Mesangial cell (primary cell): ENCODE measurements at places on chromosomes 7 and 10. TPM values are rescaled to one million over a fixed set of nuclear protein-coding genes. Genes with fewer than 3 reads are reported as not detected.

SSC4D gene
- 3.1 and 21.9 TPM in 2 replicates for total RNA-seq

CYP2C19 gene
- total RNA-seq, result not detected in 2 replicates

PTPRN2 gene
- 0.33 and 2.4 TPM in 2 replicates for total RNA-seq

CCL24 gene
- total RNA-seq, result not detected in 2 replicates

ANKRD7 gene
- total RNA-seq, result 1.6 and 2.3 TPM in 2 replicates

DNAAF5 gene
- total RNA-seq, result 45.1 and 80.3 TPM in 2 replicates

CYP2W1 gene
- total RNA-seq, result 0.63 TPM in 1 of 2 replicates, not detected in the other

FAM241B gene
- total RNA-seq, result 3.9 and 6.1 TPM in 2 replicates

AKR1D1 gene
- not detected in 2 replicates for total RNA-seq

MAGI2 gene
- 0.81 and 4.6 TPM in 2 replicates for total RNA-seq

IFIT2 gene
- 0.49 and 2.2 TPM in 2 replicates for total RNA-seq

SBDS gene
- 49.4 and 58.5 TPM in 2 replicates for total RNA-seq

SKIDA1 gene
- total RNA-seq, result 2.1 and 3.3 TPM in 2 replicates

ZNF853 gene
- total RNA-seq, result 6.8 and 31.1 TPM in 2 replicates

MBL2 gene
- total RNA-seq, result not detected in 2 replicates

AKR1C4 gene
- total RNA-seq, result not detected in 2 replicates

TMEM213 gene
- not detected in 2 replicates for total RNA-seq

PRKG1 gene
- 0.49 and 2.4 TPM in 2 replicates for total RNA-seq

FGF8 gene
- total RNA-seq, result not detected in 2 replicates

AQP1 gene
- total RNA-seq, result 0.49 and 10.3 TPM in 2 replicates

LRIT1 gene
- total RNA-seq, result not detected in 2 replicates

BLVRA gene
- 28.9 and 40.1 TPM in 2 replicates for total RNA-seq

CUBN gene
- 0.16 and 0.25 TPM in 2 replicates for total RNA-seq

GRID2IP gene
- total RNA-seq, result under 0.01 and 0.25 TPM in 2 replicates

OR6B1 gene
- not detected in 2 replicates for total RNA-seq

NEUROG3 gene
- not detected in 2 replicates for total RNA-seq

PTN gene
- 11.6 and 13.8 TPM in 2 replicates for total RNA-seq

EVX1 gene
- not detected in 2 replicates for total RNA-seq

PKD2L1 gene
- not detected in 2 replicates for total RNA-seq

GRB10 gene
- total RNA-seq, result 49.7 and 53.8 TPM in 2 replicates

IKZF1 gene
- under 0.01 TPM in 1 of 2 replicates, not detected in the other for total RNA-seq
